Sigmoid colon (tissue), 7 donors: ENCODE measurements at places on chromosomes 4 and X. TPM values are rescaled to one million over a fixed set of nuclear protein-coding genes. Genes with fewer than 3 reads are reported as not detected.

DNA sequence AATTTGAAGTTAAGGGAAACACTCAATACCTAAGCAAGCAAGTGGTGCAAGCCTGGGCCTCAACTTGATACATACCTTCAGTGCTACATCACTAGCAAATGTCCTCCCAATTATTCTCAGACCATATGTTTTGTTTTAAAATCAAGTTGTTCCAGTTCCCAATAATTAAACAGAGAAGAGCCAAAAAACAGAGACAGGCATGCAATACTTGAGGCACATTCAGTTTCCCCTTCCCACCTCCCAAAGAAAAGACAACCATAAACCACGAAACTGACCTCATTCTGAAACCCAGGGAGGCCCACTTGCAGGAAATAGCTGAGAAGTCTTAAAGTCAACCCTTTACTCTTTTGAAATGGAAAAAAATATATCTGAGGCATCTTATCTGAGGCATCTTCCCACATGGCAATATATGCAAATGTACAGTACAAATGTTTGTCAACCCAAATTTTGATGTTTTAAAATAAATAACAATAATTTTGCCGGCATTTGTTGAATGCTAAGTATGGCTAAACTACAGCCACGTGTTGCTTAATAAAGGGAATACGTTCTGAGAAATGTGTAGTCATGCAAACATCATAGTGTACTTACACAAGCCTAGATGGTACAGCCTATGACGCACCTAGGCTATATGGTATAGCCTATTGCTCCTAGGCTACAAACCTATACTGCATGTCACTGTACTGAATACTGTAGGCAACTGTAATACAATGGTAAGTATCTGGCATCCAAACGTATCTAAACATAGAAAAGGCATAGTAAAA is 147.5 kb downstream of the TSPAN5 start:
- DNase-seq = no peak

GRCh38 chrX:155745792-155746191 is 133.0 kb upstream of the TMLHE start:
- no peak for DNase-seq

DNA sequence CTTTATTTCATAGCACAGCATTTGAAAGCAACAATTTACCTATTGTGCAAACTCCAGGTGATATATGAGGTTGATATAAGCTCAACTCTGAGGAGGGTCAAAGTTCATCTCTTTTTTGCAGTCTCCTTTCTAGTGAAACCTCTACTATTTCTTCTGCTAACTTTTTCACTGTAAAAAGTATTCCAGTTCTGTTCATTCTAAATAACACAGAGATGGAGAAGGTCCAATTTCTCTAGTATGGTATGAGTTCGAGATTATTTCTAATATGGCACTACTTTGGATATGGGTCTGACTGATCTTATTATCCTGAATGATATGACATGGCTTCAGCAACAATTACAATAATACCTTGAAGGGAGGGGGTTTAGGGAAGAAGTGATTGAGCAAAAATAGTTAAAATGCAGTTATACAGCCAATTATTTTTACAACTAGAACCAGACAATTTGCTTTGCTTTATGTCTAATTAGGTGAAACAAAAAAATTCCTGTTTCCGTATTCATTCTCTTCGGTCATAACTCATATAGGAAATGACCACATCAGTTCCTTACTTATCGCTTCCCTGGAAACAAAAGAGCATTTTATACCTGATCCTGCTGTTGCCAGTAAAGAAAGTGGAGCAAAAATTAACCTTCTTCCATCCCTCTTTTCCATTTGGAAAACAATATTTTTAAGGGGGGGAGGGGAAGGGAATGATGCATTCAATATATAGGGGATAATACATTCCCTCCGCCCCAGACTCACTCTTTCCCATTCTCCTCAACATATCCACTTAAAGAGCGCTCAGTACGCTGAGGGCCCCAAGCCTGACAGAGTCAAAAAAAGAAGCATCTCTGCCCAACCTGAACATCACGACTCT is 1.0 kb downstream of the TBC1D9 start:
- DNase-seq = no peak

GRCh38 chr4:67871867-67872266 is 11.9 kb downstream of the TMPRSS11D start:
- no peak for DNase-seq

PNMA6A gene
- 3.1 TPM for total RNA-seq

DNA sequence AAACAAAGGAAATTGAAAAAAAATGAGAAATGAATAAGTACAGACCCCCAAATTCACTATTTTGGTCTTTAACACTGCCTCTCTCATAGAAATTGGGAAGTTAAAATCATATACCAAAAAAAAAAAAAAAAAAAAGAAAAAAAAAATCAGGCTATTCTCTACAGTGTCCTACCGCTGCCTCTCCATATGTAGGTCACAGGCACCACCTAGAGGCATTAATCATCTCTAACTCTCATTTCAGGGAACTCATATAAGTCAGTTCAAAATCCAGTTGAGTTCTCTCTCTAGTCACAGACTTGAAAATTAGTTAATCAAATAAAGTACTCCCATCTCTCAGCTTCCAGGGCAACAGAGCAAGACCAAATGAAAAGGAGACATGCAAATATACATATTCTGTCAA is 47.9 kb downstream of the COX18 start:
- no peak for DNase-seq

DNA sequence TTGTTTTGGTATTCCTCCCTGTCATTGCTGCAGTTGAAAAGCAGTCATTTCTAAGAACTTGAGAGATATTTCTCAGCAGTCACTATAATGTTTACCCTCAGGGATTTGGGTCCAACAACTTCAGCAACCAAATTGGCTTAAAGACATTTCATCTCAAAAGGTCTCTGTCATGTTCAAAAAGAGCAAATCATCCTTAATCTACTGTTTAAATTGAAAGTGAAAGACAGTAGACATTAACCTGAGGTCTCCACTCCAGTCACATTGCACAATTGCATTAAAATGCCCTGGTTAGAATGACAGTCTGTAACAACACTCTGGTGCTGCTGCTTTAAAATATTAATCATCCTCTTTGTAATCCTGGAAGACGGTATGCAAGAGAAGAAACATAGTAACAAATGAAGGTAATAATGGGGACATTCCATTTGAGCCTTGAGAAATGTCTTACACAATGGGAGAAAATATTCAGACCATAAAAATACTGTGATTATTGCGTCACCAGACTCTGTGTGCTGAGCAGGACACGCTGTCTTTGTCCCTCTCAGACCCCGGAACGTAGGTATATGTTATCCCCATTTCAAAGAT is 90.2 kb upstream of the UNC5C start:
- DNase-seq = no peak

- DNase-seq = no peak
These were observed 530.3 kb upstream of the PRKX start for GRCh38 chrX:4243759-4244158.
